ENCODE measurements at places on chromosomes 4 and X.
A peak's percentile ranks its signal among the peaks of the same experiment; 100 is the strongest.

- no peak for DNase-seq
Observed at GRCh38 chr4:38923746-38924145, 56.1 kb downstream of the FAM114A1 start.

DNA sequence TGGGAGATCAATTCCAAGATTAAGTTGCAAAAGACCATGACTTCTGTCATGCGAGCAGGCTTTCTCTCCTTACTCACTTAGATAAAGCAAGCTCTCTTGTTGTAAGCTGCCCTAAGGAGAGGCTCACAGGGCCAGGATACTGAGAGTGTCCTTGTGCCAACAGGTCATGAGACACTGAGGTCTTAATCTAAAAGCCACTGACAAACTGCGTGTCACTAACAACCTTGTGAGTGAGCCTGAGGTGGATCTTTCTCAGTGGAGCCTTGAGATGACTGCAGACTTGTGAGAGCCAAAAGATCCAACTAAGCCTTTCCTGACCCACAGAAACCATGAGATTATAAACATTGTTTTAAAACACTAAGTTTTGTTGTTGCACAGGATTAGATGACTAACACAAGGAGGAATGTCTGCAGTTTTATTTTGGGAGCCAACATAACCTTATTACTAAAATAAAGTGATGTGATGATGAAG is 170.5 kb downstream of the SLC39A8 start:
- DNase-seq, result no peak

DNA sequence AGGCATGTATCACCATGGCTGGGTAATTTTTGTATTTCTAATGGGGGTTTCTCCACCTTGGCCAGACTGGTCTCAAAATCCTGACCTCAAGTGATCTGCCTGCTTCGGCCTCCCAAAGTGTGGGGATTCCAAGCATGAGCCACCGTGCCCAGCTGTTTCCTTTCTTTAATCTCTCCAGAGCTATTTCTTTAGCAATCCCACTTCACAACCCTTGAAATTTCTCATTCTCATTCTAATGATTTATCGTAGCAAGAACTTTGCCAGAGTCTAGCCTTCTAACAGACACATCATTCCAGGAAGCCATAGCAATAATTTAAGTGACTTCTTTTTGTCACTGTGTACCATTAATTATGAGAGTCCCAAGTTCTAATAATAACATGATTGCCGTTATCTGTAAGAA is 68.6 kb downstream of the RXFP1 start:
- no peak for DNase-seq

GRCh38 chrX:40845331-40845911 is 110.1 kb upstream of the MED14 start:
- no peak for DNase-seq

DNA sequence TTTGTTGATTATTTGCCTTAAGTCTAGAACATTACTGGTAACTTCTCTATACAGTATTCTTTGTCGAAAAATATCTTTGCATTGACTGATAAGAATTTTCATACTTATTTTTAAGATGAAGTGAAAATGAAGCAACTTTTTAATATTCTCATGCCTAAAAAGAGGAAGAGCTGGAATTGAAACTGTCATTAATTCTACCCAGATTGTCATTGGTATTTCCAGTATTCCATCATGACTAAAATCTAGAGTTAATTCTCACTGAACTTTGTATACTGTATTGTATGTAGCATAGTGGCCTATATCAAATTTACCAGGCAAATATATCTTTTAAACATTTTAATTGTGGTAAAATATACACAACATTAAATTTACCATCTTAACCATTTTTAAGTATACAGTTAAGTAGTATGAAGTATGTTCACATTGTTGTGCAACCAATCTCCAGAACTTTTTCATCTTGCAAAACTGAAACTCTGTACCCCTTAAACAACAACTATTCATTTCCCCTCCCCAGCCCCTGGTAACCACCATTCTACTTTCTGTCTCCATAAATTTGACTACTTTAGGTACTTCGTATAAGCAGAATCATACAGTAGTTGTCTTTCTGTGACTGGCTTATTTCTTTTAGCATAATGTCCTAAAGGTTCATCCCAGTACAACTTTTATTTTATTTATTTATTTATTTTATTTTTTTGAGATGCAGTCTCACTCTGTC is 24.3 kb upstream of the ZNF41 start:
- no peak for DNase-seq

GRCh38 chr4:129474698-129475097 is 378.7 kb downstream of the C4orf33 start:
- no peak for DNase-seq

GRCh38 chr4:112732142-112732541 is 95.2 kb downstream of the LARP7 start:
- DNase-seq, result no peak

DNA sequence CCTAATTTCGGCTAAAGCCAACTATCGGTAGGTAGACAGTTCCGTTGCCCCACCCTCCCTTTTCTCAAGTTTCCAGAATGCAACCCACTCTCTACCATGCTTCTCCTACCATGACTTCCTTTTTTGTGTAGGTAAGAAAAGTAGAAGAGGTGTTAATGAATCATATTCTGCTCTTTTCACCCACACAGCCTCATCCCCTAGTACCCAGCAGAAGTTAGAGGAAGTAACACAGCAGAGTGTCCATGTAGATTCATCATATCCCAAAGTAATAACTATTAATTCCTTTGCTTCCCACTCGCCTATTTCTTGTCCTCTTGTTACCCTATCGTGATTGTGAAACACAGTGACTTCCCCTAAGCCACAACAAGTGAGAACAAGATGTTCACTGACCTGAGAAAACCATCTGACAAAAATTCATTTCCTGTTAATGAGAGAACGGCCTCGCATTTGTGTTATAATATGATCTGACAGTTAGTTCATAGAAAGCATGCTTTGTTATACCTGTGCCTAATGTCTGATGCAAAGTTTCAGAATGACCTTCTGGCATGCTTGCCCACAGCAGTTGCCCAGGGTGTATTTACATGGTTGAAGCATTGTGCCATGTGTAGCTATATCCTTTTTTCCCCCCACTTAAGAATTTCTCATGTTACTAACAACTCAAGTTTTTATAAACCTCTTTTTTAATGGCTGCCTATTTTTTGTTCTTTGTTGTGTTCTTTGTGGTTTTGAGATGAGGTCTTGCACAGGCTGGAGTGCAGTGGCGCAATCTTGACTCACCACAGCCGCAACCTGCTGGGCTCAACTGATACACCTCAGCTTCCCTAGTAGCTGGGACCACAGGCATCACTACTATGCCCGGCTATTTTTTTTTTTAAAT is 185.6 kb downstream of the RAP1GDS1 start:
- peak; percentile 27 for DNase-seq

DNA sequence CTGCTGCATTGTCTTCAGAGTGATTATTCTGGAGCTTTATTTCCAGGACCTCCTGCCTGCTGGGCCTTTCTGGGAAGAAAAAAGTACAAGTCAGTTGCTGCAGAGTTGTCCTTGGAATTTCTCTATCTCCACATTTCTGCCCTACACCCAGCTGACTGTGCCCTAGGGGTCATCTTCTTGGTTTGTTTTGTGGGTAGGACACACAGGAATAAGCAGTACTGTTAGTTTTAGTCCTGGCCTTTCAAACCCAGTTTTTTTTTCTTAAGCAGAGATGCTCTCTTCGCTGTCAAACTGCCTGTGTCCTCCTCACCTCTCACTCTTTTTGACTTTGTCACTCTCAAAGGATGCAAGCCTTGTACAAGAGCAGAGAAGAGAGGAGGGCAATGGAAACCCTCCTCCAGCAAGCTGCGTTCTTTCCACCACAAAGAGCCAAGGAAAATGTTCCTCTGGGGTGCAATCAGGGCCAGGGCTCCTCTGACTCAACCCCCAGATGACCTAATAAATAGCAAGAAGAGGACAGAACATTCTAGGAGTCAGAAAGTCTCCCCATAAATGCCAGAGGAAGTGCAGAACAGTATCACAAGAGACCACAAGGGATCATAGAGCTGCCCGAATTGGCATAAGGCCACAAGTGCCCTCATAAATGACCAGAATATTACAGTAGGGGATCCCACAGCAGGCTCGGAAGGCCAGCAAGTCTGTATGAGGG is 186.2 kb downstream of the RCHY1 start:
- no peak for DNase-seq

GRCh38 chr4:20248155-20248558 is 3.5 kb upstream of the SLIT2 start:
- no peak for DNase-seq

- DNase-seq, result no peak
Observed at GRCh38 chr4:163395055-163395454, 51.4 kb downstream of the NPY5R start.

- DNase-seq, result no peak
Observed at GRCh38 chr4:69835766-69836165, 24.2 kb downstream of the SULT1E1 start.

DNA sequence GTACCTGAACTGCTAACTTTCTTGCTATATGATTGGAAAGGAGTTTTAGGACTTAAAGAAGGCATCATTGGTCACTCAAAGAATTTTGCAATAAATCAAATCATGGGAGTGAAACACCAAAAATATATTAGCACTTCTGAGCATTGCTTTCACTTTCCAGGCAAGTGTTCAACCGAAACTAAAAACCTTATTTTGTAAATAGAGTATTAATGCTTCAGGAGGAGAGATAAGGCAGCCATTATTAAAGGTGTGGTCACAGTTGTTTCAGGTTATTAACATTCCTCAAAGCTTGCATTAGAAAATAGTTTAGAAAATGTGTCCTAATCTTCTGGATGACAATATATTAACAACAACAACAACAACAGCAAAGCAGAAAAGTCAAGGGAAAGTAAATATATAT is 92.3 kb upstream of the TLL1 start:
- no peak for DNase-seq

DNA sequence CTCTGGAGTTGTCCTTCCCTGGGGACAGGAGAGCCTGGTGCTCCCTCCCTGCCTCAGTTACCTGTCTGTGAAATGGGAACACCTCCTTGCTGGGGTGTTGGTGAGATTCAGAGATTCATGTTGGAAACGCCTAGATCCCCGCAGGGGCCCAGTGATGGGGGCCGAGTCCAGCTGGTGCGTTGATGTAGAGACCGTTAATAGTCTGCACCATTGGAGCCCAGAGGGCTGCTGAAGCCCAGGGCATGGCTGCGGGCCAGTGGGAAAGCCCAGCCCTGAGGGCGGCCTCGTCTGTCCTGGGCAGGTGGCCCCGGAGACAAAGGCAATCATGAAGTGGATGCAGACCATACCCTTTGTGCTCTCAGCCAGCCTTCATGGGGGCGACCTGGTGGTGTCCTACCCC is 14.4 kb downstream of the CPZ start:
- no peak for DNase-seq

- no peak for DNase-seq
Observed at GRCh38 chr4:174523025-174523693, 871 bp upstream of the HPGD start.

- no peak for DNase-seq
Observed at GRCh38 chr4:159045321-159045720, 57.6 kb upstream of the RAPGEF2 start.

DNA sequence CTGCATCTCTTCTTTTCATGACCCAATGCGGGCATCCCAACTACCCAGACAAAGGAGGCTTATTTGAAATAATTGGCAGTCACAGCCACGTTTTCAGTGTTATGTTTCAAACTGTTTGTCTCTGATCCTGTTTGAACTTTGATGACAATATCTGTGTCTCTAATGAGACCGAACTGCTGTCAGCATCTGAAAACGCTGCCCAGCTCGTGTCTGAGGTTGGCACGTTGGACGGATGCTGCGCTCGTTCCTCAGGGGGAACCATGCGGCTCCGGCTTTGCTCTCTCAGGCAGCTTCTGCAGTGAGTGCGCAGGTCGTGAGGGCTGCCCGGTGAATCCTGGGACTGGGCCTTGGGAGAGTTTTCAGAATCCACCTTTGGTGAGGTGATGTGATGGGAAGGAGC is 58.4 kb upstream of the SORBS2 start:
- no peak for DNase-seq

DNA sequence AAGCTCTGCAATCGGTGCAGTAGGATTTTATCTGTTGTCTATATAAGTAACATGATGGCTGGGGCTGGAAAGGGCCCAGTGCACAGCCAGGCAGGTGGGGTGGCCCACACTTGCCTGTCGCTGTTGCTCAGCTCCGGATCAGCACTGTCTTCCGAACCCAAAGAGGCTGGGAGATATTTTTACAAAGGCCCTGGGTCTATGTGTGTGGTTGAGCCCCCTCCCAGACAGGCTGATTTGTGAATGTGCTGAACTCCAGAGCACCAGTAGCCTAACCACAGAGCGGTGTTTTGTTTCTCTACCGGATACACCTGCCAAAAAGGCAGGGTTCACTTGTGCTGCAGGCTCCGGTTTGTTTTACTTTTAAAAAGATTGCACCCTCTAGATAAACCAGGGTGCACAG is 33.5 kb upstream of the CHRNA9 start:
- DNase-seq, result no peak

GRCh38 chr4:27357283-27357682 is 496.6 kb downstream of the STIM2 start:
- DNase-seq, result no peak

GRCh38 chr4:78764498-78764961 is 11.6 kb upstream of the BMP2K start:
- DNase-seq, result no peak

GRCh38 chr4:125501568-125501967 is 186.8 kb downstream of the FAT4 start:
- no peak for DNase-seq

GRCh38 chr4:8414377-8414776 is 26.1 kb downstream of the ACOX3 start:
- DNase-seq, result no peak

GRCh38 chr4:110615353-110616237 is 7.3 kb downstream of the PITX2 start:
- no peak for DNase-seq

DNA sequence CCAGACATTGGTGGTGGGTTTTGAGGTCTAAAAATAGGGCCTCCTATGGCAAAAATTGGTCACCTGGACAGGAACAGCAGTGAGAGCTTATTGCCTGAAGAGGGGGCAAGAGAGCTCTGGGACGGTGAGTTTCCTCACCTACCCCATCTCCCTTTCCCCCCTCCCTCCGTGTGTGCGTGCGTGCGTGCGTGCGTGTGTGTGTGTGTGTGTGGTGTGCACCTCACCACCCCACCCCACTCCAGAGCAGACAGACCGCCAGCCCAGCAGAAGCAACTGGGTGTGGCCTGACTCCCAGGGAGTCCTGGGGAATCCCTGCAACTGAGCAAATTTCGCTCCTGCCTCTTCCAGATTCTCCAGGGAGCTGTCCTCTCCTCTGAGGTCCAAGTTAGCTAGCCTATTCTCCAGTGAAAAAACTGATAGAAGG is 44.7 kb downstream of the PRPS1 start:
- peak; percentile 62 for DNase-seq

- no peak for DNase-seq
Observed at GRCh38 chr4:1631136-1631535, 53.0 kb downstream of the FAM53A start.

GRCh38 chr4:40327340-40327739 is 7.8 kb upstream of the CHRNA9 start:
- DNase-seq, result no peak

Measured in stimulated activated CD8-positive, alpha-beta memory T cell treated with anti-CD3 and anti-CD28 coated beads, Interleukin-4, amount 100 ng/mL, for 4 hours (primary cell).